ENCODE measurements at places on chromosomes 12 and 14.

- DNase-seq = no peak
Measured at GRCh38 chr12:26318661-26319068, 123.3 kb downstream of the SSPN start.

GRCh38 chr12:19489168-19489567 is 49.9 kb downstream of the AEBP2 start:
- DNase-seq = no peak

DNA sequence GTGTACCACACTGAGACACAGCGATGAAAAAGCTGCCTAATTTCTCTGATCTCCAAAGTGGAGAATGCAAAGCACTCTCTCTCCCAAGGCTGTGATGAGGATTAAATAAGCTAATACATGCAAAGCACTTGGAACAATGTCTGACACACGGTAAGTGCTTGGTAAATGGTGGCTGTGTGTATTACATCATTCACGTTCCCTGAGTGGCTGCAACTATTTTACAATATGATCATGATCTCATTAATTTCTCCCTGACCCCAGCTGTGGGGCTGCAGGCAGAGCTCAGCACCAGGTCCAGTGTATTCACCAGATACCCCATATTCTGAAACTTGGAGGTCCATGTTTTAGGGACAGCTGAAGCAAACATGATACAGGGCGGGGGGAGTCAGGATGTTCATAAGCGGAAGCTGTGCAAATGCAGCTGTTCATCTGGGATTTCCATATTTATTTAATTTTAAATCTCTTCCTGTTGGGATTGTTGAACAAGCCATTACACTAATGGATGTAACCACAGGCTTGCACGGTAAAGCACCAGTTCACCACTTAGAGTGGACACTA is 106.4 kb downstream of the CCDC60 start:
- DNase-seq = no peak

DNA sequence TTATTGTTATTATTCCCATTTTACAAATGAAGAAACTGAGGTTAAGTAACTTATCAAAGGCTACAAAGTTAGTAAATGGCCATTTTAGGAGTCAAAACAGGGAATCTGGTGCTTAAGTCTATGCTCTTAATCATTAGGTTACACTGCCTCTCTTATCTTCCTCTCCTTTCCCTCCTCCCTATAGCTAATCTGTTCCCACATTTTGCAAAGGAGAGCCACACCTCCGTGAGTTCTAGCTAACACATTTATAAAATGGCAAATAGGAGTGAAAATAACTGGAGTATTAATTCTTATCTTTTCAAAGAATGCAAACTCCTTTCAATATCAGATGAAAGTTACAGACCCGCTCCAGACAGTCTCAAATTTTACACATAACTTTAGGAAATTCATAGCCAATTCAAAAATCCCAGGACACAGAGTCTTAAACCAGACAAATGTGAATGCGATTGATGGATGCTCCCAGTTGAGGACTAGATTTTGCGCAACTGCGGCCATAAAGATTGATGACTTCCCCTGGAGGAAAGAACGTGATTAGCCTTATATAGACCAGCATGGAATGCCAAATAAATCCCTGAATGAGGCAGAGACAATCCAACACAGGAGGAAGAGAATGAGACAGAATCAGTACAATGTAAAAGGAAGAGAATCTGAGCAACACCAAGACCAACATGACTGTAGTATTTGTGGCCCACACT is 225.0 kb upstream of the ARID2 start:
- DNase-seq = peak; percentile 4

DNA sequence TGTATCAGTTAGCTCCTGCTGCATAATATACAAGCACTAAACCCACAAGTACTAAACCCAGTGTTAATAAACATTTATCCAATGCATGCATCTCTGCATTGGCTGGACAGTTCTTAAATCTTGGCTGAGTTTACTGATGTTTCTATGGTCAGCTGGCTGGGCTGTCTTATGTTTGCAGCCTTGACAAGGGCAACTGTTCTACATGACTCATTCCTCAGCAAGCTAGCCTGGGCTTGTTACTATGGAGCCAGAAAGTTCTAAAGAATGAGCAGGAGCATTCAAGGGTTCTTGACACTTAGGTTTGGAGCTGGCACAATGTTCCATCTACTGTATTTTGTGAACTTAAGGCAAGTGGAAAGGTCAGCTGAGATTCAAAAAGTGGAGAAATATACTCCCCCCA is 199.1 kb downstream of the GLT1D1 start:
- DNase-seq = no peak

DNA sequence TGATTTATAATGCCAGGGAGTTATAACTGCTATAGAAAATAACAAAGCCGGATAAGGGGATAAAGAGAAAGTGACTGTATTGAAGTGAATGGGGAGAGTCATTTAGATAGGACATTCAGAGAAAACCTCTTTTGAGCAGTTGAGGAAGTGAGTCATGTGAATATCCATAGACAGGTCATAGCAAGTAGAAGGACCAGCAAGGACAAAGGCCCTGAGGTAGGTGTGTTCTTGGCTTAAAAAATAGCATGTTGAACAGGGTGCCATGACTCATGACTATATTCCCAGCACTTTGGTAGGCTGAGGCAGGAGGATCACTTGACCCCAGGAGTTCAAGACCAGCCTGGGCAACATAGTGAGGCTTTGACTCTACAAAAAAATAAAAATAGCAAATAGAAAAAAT is 51.5 kb upstream of the RAP1B start:
- no peak for DNase-seq

DNA sequence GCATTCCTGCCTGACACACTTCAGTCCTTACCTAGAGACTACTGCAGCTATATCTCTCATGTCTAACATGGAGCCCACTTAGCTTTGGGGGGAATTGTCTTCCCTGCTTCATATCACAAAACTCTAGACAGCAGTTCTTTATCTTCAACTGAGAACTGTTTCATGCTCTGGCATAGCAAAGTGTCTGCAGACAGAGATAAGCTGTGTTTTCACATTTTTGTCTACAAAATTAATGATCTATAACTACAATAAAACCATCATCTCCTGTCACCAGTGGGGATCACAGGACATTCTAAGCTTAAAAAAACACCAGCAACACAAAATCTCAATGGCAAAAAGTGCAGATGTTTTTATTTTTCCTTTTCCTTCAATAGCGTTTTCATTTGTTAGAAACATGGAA is 137.1 kb upstream of the VRK1 start:
- DNase-seq = peak; percentile 50

DNA sequence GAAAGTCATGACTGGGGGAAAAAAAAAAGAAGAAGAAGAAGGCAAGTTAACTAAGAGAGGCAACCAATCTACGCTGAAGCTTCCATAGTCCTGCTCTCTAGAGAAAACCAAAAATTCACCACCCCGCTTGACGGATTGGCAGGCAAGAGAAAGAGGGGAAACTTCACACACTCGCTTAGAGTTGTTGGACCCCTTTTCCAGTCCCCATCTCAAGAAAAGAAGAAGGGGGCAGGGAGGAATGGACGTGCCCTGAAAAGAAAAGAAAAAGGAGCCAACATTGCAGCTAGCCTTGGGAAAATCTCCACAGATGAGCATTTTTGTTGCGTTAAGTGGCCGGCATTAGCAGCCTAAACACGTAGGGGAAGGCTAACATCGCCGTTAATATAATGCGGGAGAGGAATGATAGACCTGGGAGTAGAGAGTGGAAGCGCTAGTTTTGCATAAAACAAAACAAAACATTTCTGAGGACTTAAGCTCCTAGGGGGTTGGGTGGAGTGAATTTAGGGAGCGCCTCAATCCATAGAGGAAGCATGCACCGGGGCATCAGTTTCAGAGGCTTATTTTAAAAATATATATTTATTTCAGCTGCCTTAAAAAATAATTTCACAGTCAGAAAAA is 11.3 kb upstream of the FOXG1 start:
- no peak for DNase-seq

GRCh38 chr12:111664499-111664898 is 21.3 kb downstream of the BRAP start:
- no peak for DNase-seq

DNA sequence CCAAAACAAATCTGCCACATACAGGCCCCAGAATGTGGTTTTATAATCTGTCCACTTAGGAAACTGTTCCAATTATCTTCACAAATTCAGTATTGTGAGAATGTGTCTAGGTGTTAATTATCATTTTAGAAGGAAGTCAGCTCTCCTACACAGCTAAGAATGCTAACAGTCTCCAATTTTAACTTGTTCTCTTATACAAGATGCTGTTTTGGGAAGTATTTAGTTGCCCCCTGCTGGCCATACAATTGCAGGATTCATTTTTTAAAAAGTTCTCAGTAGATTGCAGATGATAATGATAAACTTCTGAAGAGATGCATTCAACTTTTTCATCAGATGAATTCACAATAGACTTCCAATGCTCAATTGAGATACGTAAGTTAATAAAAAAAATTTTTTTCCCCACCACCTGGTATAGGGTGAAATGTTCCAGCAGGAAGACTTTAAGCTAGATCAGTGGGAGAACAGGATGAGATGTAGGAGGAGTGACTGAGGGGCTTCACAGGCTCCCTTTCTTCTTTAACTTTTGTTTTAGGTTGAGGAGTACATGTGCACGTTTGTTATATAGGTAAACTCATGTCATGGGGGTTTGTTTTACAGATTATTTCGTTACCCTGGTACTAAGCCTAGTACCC is 27.3 kb upstream of the OSBPL8 start:
- DNase-seq = peak; percentile 74

- DNase-seq = no peak
Measured at GRCh38 chr12:92288561-92288960, 142.9 kb upstream of the BTG1 start.

- peak; percentile 44 for DNase-seq
Measured at GRCh38 chr14:77208291-77208978, 26.8 kb downstream of the TMEM63C start.

DNA sequence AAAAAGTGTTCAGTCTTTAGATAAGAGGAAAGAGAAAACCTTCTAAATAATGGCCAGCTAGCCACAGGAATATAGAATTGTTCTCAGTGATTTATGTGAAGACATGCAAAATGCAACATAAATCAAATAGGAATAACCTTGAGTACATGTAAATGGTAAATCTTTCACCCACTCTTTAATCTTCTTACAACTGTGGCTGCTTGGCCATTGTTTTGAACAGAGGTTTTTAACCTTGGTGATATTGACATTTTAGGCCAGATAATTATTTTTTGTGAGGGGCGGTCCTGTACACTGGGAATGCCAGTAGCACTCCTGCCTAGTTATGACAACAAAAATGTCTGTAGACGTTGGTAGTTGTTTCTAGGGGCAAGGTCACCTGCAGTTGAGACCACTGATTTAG is 479.9 kb upstream of the NOVA1 start:
- no peak for DNase-seq

GRCh38 chr12:106942775-106943174 is 12.9 kb upstream of the TMEM263 start:
- DNase-seq = peak; percentile 62

DNA sequence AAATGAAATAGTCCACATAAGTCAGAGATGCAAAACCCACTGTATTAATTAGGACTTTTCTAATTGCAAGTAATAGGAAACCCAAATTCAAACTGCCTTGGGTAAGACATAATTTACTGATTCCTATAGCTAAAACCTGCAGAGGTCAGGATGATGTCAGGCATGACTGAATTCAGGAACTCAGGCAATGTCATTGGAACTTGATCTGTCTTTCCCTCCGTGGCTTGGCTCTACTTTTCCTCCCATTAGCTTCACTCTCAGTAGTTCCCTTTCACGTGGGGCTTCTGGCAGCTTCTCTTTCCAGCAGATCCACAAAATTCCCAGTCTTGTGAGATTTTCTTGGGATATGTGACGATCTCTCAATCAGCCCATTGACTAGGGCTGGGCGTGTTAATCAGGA is 2.4 kb upstream of the JDP2 start:
- no peak for DNase-seq

GRCh38 chr14:29757188-29757680 is 170.4 kb downstream of the PRKD1 start:
- no peak for DNase-seq

DNA sequence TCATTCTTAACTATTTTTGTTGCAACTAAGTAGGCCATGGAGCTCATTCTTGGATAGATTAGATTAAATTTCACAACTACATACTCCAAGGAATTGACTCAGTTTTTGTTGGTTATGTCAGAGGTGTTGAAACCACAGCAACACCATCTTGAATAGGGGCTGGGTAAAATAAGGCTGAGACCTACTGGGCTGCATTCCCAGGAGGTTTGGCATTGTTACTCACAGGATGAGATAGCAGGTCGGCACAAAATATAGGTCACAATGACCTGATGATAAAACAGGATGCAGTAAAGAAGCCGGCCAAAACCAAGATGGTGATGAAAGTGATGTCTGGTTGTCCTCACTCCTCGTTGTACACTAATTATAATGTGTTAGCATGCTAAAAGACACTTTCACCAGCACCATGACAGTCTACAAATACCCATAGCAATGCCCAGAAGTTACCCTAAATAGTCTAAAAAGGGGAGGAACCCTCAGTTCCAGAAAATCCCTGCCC is 20.9 kb downstream of the DMAC2L start:
- no peak for DNase-seq

DNA sequence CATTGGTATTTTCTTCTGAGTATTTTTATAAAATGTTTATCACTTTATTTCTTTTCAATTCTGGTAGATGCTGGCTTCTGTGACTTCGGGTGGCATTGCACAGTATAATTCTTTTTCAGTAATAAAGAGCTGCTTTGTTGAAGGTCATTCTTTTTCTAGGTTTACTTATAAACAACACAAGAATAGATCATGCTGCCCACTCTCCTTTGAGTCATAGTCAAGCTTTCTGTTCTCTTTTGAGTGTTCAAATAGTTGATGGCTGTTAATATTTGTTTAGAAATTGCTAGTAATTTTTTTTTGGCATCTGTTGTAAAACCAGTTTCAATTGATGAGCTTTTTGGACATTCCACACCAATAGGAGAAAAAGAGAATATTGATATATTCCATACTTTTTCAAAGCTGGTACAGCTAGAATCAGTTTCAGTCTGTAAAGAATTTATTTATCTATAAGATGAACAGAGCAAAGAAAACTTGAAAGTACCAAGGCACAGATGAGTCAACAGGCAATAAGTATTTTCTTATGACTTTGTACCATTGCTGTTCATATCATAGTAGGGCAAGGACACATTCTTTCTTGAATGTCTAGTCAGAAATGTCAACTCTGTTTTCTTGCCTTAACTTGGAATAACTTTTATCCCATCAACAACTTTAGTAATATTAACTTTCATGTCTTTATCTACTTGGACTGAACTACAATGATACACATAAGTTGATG is 513.0 kb upstream of the SEL1L start:
- DNase-seq = no peak

- no peak for DNase-seq
Measured at GRCh38 chr14:55339770-55340169, 68.5 kb downstream of the FBXO34 start.

DNA sequence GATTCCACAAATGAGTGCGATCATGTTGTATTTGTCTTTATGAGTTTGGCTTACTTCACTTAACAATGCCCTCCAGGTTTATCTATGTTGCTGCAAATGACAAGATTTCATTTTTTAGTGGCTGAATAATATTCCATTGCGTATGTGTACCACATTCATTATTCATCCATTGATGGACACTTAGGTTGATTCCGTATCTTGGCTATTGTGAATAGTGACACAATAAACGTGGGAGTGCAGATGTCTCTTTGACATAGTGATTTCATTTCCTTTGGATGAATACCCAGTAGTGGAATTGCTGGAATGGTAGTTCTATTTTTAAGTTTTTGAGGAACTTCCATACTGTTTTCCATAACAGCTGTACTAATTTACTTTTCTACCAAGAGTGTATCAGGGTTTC is 23.5 kb downstream of the AKAP6 start:
- no peak for DNase-seq
